ENCODE measurements at places on chromosomes 4 and X.
A peak's percentile ranks its signal among the peaks of the same experiment; 100 is the strongest.

GRCh38 chr4:88807499-88807898 is 109.9 kb upstream of the NAP1L5 start:
- DNase-seq, result no peak

GRCh38 chr4:110361921-110362320 is 114.0 kb upstream of the ENPEP start:
- no peak for DNase-seq

DNA sequence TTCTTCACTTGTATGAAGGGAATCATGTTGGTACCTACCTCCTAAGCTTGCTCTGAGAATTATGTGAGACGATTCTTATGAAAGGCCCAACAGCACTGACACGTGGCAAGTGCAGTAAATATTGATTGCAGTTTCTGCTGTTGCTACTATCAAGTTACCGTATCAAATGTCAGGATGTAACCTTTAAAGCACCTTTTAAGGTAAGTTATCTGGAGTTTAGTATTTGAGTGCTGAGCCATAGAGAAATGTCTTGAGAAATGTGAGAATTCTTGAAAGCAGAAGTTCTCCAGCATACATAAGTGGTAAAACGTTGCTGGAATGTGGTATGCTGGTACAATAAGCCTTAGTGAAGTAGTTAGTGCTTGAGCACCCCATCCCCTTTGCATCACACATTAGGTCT is 90.4 kb downstream of the PHOX2B start:
- DNase-seq, result no peak

DNA sequence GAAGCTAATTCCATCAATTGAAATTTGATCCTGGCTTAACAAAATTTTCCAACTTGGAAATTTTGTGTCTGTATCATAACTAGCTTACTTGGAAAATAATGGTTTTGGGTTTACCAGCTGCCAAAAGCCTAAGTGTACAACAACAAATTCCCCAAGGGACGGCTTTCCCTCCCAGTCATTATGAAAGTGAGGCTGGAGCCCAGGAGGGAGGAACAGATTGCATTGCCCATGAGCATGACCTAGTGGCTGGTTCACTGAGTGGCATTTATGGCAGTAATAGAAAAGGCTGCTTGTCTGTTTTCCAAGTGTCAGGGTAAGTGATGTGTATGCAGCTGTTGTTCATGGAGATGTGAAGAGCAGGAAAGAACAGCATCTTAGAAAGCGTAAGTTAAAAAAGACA is 70.8 kb upstream of the HHIP start:
- no peak for DNase-seq

- DNase-seq, result no peak
Measured at GRCh38 chr4:145271194-145271593, 90.8 kb upstream of the OTUD4 start.

DNA sequence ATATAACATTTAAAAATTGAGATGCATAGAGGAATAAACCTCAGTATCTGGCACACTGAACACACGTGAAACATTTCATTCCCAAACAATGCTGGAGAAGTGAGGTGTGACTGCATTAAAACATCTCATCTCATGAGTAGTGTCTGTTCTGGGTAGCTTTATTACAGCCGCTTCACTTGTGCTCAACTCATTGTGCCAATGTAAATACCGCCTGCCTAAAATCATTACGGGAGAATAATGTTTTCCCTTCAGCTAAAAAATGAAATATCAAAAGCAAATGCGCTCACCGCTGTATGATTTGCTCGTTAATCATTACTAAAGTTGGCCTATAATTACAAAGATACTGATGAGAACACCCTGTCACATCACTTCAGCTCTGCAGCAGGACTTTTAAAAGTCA is 110.2 kb upstream of the PRPS2 start:
- DNase-seq, result no peak

GRCh38 chr4:104944596-104944995 is 202.1 kb upstream of the TET2 start:
- DNase-seq, result no peak

- DNase-seq, result no peak
Measured at GRCh38 chr4:67343199-67343598, 202.1 kb downstream of the CENPC start.

DNA sequence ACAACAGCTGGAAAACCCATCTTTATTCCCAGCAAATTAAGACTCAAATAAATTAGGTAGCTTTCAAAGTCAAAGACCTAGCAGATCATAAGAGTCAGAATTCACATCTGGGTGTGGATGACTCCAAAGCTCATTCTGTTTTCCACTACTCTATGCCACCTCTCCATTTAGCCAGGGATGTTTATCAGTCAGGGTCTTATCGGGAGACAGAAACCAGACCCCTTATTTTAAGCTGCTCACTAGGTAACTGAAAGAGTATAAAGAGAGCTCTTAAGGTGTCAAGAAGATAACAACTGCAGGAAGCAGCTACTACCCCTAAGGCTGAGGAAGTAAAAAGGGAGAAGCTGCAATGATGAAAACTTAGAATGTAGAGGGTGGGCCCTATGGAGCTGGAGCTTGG is 333.7 kb upstream of the KLF3 start:
- no peak for DNase-seq

- DNase-seq, result no peak
Measured at GRCh38 chr4:165520086-165520485, 141.3 kb downstream of the CPE start.

DNA sequence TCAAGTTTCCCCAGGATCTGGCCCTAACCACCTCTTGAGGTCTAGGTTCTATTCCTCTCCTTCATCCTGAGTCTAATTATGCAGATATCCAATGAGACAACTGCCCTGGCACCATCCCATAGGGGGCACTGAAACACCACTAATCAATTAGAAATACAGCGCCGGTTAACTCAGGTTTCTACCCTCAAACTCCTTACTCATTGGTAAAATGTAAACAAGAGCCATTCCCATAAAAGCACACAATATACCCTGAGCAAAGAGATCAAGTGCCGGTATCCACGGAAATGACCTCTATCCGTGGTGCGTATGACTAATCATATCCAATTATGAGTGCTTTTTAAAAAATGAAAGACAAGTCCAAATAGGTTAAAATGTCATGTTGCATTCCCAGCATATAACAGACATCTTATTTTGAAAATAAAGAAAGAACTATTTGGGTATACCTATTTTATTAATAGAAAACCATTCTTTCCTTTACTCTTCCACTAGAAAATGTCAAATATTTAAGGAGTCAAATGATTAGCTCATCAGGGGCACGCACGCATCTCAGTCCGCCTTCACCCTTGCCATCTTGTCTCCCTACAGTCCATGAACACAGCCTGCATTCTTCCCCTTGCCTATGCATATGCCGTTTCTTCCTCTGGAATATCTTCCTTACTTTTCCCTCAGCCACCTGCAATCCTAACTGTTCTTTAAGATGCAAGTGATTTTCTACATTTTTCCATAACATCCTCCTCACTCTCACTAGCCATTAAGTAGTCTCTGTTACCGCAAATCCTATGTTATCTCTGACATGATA is 141.1 kb downstream of the MAML3 start:
- peak; percentile 57 for DNase-seq

- no peak for DNase-seq
Measured at GRCh38 chr4:1316537-1317168, 27.0 kb downstream of the MAEA start.
